ENCODE measurements at places on chromosomes 4 and X.

- no peak for DNase-seq
These were observed 114.0 kb downstream of the RBM47 start for GRCh38 chr4:40515398-40516293.

GRCh38 chr4:65437102-65437501, 233.2 kb downstream of the EPHA5 start:
- DNase-seq: peak; percentile 46

GRCh38 chrX:46398126-46398525, 147.1 kb downstream of the ZNF674 start:
- DNase-seq: no peak

DNA sequence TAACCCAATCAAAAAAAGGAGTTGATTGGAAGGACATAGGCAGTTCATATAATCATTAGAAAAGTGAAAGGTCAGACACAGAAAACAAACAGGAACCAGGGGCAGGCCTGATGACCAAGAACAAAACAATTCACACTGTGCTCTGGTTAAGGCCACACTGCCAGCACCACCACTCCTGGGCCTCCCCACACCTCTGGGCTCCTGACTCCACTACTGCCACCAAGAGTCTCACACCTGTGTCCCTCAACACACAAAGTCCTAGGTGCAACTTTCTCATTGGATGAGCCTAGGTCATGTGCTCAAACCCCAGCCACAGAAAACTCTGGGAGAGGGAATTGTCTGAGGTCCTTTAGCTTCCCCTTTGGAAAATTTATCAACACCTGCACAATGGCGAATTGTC, 11.1 kb upstream of the FAM9C start:
- DNase-seq: no peak

DNA sequence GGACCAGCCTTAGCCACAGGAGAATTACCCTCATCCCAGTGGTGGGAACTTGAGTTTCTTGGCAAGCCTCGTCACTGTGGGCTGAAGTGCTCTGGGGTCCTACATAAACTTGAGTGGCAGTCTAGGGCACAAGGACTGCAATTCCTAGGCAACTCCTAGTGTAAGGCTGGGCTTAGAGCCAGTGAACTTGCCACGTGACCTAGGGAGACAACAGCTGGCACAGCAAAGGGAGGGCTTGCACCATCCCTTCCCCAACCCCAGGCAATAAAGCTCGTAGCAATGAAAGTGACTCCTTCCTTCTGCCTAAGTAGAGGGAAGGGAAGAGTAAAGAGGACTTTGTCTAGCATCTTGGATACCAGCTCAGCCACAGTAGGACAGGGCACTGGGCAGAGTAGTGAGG, 81.8 kb downstream of the TEX11 start:
- DNase-seq: no peak

DNA sequence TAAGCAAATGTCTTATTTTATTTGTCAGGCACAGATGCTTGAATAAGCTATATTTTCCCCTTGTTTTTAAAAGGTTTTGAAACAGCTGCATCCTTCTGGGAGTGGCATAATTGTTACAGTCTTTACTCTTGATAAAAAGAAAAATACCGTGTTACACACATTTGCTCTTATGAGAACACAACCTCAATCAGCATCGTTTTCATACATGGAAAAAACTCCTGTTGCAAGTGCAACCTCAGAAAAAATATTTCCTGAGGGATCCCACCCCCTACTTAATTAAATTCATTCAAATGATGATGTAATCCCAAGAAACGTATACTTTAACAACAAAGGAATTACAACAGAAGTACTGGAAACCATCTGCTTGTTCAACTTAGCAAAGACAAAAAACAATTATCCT, 58.6 kb downstream of the SMAD1 start:
- DNase-seq: no peak

GRCh38 chrX:139831017-139831416, 101.8 kb downstream of the ATP11C start:
- DNase-seq: no peak

- DNase-seq: no peak
These were observed 928.3 kb downstream of the GLUD2 start for GRCh38 chrX:121975671-121976070.

All from astrocyte of the cerebellum (primary cell).